ENCODE measurements at places on chromosomes 3 and 15. TPM values are rescaled to one million over a fixed set of nuclear protein-coding genes. Genes with fewer than 3 reads are reported as not detected.

Gene IGSF11
- not detected for total RNA-seq

- H3K27me3 ChIP-seq, result no peaks in the 10 kb centered on the region
- no peaks in the 10 kb centered on the region for H3K4me1 ChIP-seq
- no peak for DNase-seq
- H3K4me3 ChIP-seq, result no peak overlapping the region
- H3K36me3 ChIP-seq, result no peaks in the 10 kb centered on the region
These were observed 35.2 kb downstream of the ETV5 start for GRCh38 chr3:186073641-186074040.

Gene COL8A1
- 30.9 TPM for total RNA-seq

DNA sequence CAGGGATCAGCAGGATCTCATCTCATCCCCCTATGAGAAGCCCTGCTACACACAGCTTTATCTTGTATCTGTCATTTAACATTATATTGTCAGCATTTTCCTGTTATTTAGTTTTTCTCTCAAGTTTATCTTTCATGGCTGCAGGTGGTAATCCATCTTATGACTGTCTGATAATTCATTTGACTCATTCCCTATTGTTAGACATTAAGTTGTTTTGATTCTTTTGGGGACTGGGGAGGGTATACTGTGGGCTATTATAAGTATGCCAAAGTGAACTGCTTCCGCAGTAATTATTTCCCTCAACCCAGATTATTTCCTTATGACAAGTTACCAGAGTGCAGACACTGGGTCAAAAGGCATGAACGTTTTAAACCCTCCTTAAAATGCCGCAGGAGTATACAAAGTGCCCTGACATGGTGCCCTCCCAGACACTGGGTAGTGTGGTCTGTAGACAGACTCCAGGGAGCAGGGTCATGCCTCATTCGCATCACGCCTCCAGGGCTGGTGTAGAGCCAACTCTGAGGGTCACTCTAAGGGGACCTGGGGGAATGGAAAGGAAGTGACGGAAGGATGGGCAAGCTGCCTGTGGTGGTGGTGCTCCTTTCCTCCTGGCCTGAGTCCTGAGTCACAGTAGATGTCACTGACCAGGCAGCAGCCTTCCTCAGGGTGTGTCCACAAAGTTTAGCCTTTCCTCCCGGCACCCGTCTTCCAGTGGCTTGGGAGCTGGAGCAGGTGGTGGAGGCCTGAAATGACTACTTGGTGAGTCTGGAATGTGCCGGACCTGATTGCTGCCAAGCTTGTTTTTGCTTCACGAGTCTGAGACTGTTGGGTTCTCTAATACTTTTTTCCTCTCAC, 11.6 kb downstream of the GPR160 start:
- no peak overlapping the region for H3K27ac ChIP-seq
- H3K27me3 ChIP-seq, result no peaks in the 10 kb centered on the region

Gene EXD1
- total RNA-seq, result not detected

Data from uterus (tissue), 4 donors.